ENCODE measurements at places on chromosomes 13 and 19. TPM values are rescaled to one million over a fixed set of nuclear protein-coding genes. Genes with fewer than 3 reads are reported as not detected.
A peak's percentile ranks its signal among the peaks of the same experiment; 100 is the strongest.

GRCh38 chr19:55482156-55482961, 2.6 kb upstream of the NAT14 start:
- no peak overlapping the region for H3K27ac ChIP-seq
- no peak for DNase-seq
- no peaks in the 10 kb centered on the region for H3K27me3 ChIP-seq

Gene WDR87
- total RNA-seq, result not detected

Gene STARD13
- total RNA-seq, result 11.3 TPM

DNA sequence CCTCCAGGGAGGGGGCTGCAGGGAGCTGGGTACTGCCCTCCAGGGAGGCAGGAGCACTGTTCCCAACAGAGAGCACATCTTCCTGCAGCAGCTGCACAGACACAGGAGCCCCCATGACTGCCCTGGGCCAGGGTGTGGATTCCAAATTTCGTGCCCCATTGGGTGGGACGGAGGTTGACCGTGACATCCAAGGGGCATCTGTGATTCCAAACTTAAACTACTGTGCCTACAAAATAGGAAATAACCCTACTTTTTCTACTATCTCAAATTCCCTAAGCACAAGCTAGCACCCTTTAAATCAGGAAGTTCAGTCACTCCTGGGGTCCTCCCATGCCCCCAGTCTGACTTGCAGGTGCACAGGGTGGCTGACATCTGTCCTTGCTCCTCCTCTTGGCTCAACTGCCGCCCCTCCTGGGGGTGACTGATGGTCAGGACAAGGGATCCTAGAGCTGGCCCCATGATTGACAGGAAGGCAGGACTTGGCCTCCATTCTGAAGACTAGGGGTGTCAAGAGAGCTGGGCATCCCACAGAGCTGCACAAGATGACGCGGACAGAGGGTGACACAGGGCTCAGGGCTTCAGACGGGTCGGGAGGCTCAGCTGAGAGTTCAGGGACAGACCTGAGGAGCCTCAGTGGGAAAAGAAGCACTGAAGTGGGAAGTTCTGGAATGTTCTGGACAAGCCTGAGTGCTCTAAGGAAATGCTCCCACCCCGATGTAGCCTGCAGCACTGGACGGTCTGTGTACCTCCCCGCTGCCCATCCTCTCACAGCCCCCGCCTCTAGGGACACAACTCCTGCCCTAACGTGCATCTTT, 7.8 kb upstream of the CEACAM5 start:
- no peak for DNase-seq
- peaks cover 26% of the 10 kb centered on the region for H3K4me1 ChIP-seq
- no peak overlapping the region for H3K27ac ChIP-seq
- H3K27me3 ChIP-seq, result peaks cover 10% of the 10 kb centered on the region
- H3K4me3 ChIP-seq, result no peak overlapping the region
- peaks cover 13% of the 10 kb centered on the region for H3K36me3 ChIP-seq

DNA sequence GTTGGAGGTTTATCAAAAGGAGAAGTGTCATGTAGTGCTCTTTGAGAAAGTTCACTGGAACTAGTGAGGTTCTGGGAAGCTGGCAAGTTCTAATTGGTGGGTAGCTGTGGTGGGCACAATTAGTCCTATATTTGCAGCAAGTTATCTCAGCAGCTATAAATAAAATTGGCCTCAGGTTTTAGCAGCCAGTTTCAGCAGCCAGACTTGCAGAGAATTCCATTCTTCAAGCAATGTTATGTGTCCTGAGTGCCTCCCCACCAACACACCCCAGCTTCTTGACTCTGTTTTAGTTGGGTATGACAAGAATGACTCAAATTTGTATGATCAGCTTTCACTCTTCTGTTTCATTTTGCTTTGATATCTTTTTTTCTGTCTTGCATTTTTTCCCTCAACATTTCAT, 4.7 kb downstream of the IFT88 start:
- H3K36me3 ChIP-seq, result peaks cover 17% of the 10 kb centered on the region
- H3K4me3 ChIP-seq, result no peak overlapping the region
- DNase-seq, result no peak

DNA sequence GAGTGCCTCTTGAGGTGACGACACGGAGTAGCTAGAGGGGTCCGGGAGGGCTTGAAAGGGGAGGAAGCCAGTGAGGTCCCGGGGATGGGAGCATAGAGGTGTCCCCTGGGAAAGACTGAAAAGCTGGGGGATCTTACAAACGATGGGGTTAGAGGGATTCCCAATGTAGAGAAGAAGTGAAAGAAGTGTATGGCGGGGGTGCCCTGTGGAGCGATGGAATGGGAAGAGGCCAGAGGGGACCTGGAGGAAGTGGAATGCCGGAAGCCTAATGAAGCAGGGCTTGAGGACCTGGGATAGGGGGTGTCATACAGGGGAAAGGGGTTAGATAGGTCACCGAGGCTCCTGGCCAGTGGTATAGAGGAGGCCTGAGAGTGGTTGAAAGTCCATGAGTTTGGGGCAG, 580 bp downstream of the AP2A1 start:
- no peak for DNase-seq
- peak overlapping the region; percentile 29 for H3K27ac ChIP-seq
- peak overlapping the region; percentile 79 for H3K4me3 ChIP-seq
- peaks cover 24% of the 10 kb centered on the region for H3K4me1 ChIP-seq
- H3K36me3 ChIP-seq, result peaks cover 27% of the 10 kb centered on the region
- H3K27me3 ChIP-seq, result no peaks in the 10 kb centered on the region

DNA sequence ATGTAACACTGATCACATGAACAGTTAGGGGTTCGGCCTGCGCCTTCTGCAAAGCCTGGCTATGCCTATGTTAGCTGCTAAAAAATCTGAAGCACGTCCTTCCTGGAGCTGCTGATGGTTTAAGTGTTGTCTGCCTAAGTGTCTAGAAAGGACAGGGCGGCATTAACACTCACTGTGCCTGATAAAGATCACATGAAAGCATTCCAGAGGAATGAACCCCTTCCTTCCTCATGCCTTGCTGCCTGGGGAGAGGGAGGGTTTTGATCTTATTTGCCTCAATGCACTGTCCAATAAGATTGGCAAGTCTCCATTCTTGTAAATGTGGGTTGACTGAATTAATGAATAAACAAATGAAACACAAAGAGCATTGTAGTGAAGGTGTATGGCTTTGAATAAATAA, 5.2 kb downstream of the DOCK9 start:
- H3K27me3 ChIP-seq, result no peaks in the 10 kb centered on the region
- peak; percentile 31 for DNase-seq
- no peak overlapping the region for H3K4me3 ChIP-seq

Gene PNMA8A
- total RNA-seq, result 0.49 TPM

DNA sequence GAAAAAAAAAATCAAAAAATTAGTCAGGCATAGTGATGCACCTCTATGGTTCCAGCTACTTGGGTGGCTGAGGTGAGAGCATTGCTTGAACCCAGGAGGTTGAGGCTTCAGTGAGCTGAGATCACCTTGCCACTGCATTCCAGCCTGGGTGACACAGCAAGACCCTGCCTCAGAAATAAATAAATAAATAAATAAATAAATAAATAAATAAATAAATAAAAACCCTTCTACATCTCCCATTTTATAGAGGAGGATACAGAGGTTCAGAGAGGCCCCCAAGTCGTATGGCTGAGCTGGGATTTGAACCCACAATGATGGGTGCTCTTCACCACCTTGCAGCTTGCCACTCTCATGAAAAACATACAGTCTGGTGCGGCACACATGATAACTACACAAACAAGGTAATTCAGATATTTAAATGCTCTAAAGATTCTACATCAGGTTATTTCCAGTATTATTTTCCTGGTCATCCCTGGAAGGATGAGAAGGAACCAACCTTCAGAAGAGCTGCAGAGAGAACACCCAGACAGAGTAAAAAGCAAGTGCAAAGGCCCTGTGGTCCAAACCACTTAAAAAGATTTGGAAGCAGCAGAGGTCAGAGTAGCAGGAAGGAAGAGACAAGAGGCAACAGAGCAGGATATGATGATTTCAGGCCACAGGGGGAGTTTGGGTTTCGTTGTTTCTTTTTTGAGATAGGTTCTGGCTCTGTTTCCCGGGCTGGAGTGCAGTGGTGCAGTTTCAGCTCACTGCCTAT, 29.2 kb upstream of the OR1M1 start:
- H3K27me3 ChIP-seq, result no peaks in the 10 kb centered on the region
- no peak overlapping the region for H3K27ac ChIP-seq
- no peak overlapping the region for H3K4me3 ChIP-seq
- no peaks in the 10 kb centered on the region for H3K36me3 ChIP-seq
- no peak for DNase-seq

DNA sequence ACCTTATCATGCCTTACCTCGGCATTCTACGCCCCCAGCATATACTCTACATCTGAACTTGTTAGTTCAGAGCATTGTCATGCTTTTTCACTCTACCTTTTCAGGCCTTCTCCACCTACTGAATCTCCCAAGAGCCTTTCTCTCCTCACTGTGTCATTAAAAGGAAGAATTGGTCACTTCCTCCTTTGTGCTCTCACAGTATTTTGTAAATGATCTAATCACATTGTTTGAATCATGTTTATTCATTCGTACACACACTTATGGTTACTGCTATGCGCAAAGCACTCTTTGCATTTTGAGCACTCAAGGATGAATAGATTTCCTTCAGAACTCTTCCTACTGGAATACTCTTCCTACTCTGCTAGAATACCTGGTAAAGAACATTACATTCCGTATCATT, 15.8 kb upstream of the ELF1 start:
- H3K4me1 ChIP-seq, result peaks cover 12% of the 10 kb centered on the region
- no peaks in the 10 kb centered on the region for H3K27me3 ChIP-seq
- no peaks in the 10 kb centered on the region for H3K36me3 ChIP-seq
- H3K4me3 ChIP-seq, result no peak overlapping the region
- no peak for DNase-seq

- no peak overlapping the region for H3K4me3 ChIP-seq
- no peaks in the 10 kb centered on the region for H3K36me3 ChIP-seq
- H3K27me3 ChIP-seq, result no peaks in the 10 kb centered on the region
- no peak for DNase-seq
- H3K27ac ChIP-seq, result no peak overlapping the region
Measured at GRCh38 chr19:30870876-30871275, 478.4 kb downstream of the TSHZ3 start.

DNA sequence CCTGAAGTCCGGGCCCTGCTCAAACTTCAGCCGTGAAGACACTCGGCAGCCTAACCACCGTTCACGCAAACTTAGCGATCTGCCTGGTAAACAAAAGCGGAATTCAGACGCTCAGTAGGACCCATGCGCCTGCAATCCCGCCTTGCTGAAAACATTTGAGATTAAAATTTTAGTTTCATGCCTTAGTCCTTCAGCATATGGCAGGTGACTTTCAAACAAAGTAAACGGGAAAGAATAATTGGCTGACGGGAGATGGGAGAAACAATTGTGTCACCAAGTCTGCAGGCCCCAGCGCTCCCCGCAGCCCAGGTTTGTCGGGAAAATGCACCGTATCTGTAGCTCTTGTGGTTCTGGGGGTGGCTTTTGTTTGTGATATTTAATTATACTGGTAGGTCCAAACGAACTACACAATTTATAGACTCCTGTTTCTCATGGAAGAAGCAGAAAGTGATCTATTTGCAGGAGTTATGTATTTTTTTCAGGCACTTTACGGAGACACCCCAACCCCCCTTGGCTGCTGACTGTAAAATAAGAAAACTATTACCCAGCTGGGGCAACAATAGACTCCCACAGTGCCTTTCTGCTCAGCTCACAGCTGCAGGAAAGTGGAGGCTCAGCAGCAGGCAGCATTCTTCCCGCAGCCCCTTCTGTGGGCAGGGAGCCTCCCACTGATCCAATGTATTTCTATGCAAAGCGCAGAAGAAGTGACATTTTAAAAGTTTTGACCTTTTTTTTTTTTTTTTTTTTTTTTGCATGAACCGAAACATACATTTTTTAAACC, 94.8 kb downstream of the SOX1 start:
- H3K4me3 ChIP-seq, result no peak overlapping the region
- no peak for DNase-seq
- H3K4me1 ChIP-seq, result no peaks in the 10 kb centered on the region
- no peak overlapping the region for H3K27ac ChIP-seq
- H3K36me3 ChIP-seq, result no peaks in the 10 kb centered on the region

GRCh38 chr13:75285310-75285709, 196.7 kb downstream of the TBC1D4 start:
- H3K4me1 ChIP-seq, result no peaks in the 10 kb centered on the region
- no peak overlapping the region for H3K27ac ChIP-seq
- DNase-seq, result no peak
- no peak overlapping the region for H3K4me3 ChIP-seq
- no peaks in the 10 kb centered on the region for H3K36me3 ChIP-seq
- H3K27me3 ChIP-seq, result no peaks in the 10 kb centered on the region

GRCh38 chr19:35389192-35389861, 18.5 kb downstream of the GPR42 start:
- H3K27ac ChIP-seq, result no peak overlapping the region
- no peak for DNase-seq
- H3K36me3 ChIP-seq, result no peaks in the 10 kb centered on the region
- no peaks in the 10 kb centered on the region for H3K4me1 ChIP-seq
- H3K4me3 ChIP-seq, result no peak overlapping the region

DNA sequence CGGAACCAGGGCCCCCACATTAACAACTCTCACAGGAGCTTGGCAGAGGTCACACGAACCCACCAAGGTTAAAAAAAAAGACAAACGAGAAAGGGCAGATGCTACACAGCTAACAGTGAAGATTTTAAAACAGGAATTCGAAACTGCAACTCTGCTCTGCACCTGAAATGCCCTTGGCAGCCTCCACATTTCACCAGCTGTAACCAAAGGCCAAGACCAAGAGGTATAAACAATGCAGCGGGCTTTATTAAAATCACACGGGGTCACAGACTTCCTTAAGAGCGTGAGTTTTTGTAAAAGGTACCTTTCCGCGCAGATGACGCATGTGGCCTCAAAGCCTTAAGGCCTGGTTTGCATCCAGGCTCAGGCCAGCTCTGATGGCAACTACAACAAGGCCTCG, 88.2 kb downstream of the STK24 start:
- H3K4me3 ChIP-seq, result no peak overlapping the region
- peaks cover 15% of the 10 kb centered on the region for H3K36me3 ChIP-seq
- DNase-seq, result no peak

DNA sequence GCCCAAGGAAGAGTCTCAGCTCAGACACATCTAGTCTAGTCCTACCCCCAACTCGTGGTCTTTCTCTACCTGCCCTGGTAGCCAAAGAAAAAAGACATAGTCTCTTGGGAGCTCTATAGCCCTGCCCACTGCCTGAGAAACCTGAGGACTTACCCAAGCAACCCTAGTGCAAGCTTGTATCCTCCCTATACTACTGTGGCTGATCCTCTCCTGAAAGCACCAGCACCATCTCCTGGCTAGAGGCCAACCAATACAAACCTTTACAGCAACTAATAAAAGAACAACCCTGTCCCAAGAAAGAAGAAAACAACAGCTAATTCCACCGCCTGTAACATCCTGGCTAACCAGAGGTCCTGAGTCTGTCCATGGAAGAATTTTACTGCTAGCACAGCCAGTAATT, 532.4 kb downstream of the SLITRK6 start:
- no peak overlapping the region for H3K27ac ChIP-seq
- no peak for DNase-seq
- no peaks in the 10 kb centered on the region for H3K27me3 ChIP-seq
- H3K4me1 ChIP-seq, result no peaks in the 10 kb centered on the region
- H3K36me3 ChIP-seq, result no peaks in the 10 kb centered on the region
- no peak overlapping the region for H3K4me3 ChIP-seq
